ENCODE measurements at places on chromosomes 2 and 18. TPM values are rescaled to one million over a fixed set of nuclear protein-coding genes. Genes with fewer than 3 reads are reported as not detected.

Gene C2orf78
- not detected for total RNA-seq

Gene PCARE
- not detected for total RNA-seq

Gene ADD2
- not detected for total RNA-seq

Gene FBXO36
- total RNA-seq: 2.2 TPM

DNA sequence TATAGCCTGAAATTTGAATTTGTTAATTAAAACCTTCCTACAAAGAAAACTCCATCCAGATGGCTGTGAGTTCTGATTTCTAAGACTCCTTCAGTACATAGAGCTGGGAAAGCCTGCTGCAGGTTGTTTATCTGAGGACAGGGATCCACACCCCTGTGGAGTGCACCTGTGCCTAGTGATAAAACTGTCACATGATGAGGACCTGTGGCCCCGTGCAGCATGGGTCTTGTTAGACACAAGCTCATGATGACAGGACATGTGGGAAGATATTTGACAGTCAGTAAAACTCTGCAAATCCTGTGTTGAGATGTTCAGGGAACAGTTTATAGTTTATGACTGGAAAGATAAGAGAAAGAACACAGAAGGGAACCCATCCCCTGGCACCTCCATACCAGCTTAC is 133.2 kb upstream of the TMEM18 start:
- no peaks in the 10 kb centered on the region for H3K27me3 ChIP-seq
- no peaks in the 10 kb centered on the region for H3K36me3 ChIP-seq
- DNase-seq: no peak
- H3K27ac ChIP-seq: no peak overlapping the region

DNA sequence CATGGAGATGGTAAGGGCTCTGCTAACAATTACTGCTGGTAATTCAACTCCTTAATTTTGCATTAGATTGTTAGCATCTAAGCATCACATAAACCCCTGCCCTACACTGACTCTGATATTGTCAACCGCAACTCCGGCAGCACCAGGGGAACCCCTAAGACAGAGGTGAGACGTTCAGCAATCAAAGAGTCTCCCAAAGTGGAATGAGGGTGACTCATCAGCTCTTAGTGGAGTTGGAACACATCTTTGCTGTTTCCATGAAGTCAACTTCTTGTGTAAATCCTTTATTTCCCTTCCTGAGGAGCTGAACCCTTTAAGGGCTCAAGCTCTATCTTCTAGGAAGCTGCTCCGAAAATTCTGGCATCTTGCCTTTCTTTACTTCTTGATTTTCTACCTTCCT is 52.1 kb downstream of the ABCG8 start:
- H3K27ac ChIP-seq: no peak overlapping the region
- peak; percentile 49 for DNase-seq
- H3K4me1 ChIP-seq: no peaks in the 10 kb centered on the region
- H3K27me3 ChIP-seq: no peaks in the 10 kb centered on the region
- peaks cover 33% of the 10 kb centered on the region for H3K36me3 ChIP-seq
- no peak overlapping the region for H3K4me3 ChIP-seq

Gene TANC1
- total RNA-seq: 12.9 TPM

DNA sequence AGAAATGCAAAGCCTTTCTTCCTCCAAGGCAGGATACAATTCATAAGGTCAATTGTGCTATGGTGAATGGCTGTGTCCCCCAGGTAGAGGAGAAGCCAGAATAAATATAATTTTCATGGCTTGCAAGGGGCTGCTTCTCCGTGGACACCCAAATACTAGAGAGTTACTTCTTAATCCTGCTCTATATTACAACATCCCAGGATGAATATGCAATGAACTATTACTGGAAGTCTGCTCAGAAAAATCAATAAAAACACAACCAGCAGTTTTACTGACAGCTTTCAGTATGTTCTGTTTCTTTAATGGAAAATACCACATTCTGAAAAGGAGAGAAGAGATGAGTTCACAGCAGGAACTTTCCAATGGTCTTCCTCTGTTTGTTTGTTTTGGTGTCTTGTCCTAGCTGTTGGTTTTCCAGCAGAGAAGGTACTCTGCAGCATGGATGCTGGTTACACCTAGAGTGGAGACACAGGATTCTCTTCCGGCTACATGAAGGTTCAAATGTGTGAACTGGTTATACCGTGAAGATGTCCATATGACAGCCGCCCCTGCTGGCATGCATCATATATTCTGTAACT is 213.0 kb downstream of the PID1 start:
- no peaks in the 10 kb centered on the region for H3K4me1 ChIP-seq
- H3K27me3 ChIP-seq: no peaks in the 10 kb centered on the region
- no peaks in the 10 kb centered on the region for H3K36me3 ChIP-seq

DNA sequence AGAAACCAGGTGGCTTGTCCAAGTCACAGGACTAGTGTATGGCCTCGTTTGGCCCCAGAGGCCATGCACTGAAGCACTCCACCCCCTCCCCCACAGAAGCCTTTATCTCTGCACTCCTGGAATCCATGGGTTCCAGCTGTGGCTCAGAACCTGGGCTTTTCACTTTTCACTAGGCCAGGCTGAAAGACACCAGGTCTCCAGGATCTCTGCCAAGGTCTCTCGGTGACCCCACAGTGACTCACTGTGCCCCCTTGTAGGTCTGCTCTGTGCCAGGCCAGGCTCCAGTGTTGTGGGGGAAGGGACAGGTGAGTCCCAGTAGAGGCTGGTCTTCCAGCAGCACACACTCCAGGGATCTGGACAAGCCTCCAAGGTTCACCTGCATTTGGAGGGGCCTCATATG is 31.0 kb upstream of the GLI2 start:
- DNase-seq: no peak
- H3K36me3 ChIP-seq: no peaks in the 10 kb centered on the region
- H3K27ac ChIP-seq: no peak overlapping the region
- peaks cover 4% of the 10 kb centered on the region for H3K4me1 ChIP-seq

Gene PLEKHM3
- total RNA-seq: 8.6 TPM

Gene MAP2
- 0.28 TPM for total RNA-seq

DNA sequence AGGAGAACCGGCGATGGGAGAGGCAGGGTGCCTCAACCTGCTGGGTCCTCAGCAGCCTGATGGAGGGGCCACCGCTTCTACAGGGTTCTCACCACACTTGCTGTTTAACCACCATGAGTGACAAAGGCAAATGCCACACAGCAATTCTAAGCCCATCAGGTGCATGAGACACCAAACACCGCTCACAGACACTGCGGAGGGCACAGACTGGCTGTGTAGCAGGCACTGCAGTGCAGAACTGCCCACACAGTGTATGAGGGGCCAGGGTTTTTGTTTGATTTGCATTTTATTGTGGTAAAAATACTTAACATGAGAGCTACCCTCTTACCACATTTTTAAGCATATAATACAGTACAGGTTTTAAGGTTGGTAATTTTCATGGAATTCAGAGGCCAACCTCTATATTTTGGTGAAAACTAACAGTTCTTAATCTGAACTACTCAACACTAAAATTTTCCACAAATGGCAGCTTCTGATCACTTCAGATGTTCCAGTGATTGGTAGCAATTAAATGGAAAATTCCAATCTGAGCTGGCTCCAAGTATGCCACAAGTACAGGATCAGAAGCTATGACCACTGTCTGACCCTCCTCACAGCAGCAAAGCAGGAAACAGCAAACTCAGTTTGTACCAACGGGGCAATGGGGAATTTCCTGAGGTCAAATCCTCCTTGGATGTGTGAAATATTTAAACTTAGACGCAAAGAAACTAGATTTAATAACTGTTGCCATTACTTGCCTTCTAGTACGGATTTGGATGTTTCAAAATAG is 67.7 kb downstream of the FAM210A start:
- no peaks in the 10 kb centered on the region for H3K27me3 ChIP-seq
- H3K36me3 ChIP-seq: peaks cover 2% of the 10 kb centered on the region

DNA sequence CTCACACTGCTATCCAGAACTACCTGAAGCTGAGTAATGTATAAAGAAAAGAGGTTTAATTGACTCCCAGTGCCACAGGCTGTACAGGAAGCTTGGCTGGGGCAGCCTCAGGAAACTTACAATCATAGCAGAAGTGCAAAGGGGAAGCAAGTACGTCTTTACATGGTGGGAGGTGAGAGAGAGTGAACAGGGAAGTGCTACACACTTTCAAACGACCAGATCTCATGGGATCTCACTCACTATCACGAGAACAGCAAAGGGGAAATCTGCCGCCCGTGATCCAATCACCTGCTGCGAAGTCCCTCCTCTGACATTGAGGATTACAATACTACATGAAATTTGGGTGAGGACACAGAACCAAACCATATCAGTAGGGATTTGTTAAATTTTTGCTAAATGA is 150.4 kb upstream of the NXPH2 start:
- no peaks in the 10 kb centered on the region for H3K4me1 ChIP-seq
- H3K36me3 ChIP-seq: no peaks in the 10 kb centered on the region
- DNase-seq: no peak
- no peak overlapping the region for H3K4me3 ChIP-seq
- no peak overlapping the region for H3K27ac ChIP-seq

DNA sequence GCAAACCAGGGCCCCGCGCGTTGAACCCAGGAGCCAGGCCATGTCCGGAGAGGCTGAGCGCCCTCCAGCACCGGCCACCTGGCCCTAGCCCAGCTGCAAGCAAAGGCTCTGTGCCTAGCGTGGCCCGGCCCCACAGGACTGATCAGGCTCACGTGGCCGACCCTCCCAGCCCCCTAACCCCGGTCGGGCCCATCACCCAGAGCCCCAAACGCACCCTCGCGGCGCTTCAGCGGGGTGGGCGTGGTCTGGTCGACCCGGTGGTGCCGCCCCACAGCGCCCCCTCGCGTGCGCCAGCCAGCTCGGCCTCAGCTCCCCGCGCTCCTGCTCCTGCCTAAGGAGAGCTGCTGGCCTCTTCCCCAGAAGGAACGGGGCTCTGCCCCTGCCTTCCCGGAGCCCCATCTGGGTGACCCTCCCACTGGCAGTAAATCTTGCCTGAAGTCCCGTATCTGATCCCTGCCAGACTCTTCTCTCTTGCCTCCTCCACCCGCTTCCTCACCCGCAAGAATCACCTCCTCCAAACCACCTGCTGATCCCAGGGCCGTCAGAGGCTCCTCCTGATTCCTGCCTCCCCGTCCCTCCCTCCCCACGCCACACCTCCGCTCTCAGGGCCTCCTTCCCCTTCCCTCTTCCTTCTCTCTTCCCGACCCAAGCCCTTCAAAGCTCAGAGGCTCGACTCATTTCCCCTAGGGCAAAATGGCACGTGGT is 12.3 kb upstream of the TEX51 start:
- H3K27ac ChIP-seq: no peak overlapping the region
- no peaks in the 10 kb centered on the region for H3K36me3 ChIP-seq
- DNase-seq: peak; percentile 22
- no peaks in the 10 kb centered on the region for H3K4me1 ChIP-seq
- H3K27me3 ChIP-seq: peaks cover 12% of the 10 kb centered on the region

DNA sequence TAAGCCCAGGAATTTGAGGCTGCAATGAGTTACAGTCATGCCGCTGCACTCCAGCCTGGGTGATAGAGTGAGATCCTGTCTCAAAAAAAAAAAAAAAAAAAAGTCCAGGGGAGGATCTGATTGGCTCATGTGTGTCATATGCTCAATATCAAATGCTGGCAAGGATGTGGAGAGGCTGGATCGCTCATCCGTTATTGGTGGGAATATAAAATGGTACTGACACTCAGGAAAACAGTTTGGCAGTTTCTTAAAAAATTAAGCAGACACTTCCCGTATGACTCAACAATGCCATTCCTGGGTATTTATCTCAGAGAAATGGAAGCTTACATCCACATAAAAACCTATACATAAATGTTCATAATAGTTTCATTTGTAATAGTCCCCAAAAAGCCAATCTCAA is 68.9 kb downstream of the MEX3C start:
- no peaks in the 10 kb centered on the region for H3K4me1 ChIP-seq
- no peaks in the 10 kb centered on the region for H3K36me3 ChIP-seq
- no peak for DNase-seq

GRCh38 chr2:204072443-204073324 is 136.1 kb downstream of the ICOS start:
- H3K27ac ChIP-seq: no peak overlapping the region
- no peak for DNase-seq
- no peaks in the 10 kb centered on the region for H3K4me1 ChIP-seq

GRCh38 chr18:74896390-74896991 is 298.8 kb downstream of the ZNF407 start:
- peaks cover 7% of the 10 kb centered on the region for H3K4me1 ChIP-seq
- DNase-seq: peak; percentile 12
- H3K4me3 ChIP-seq: no peak overlapping the region
- H3K27me3 ChIP-seq: no peaks in the 10 kb centered on the region
- H3K36me3 ChIP-seq: peaks cover 1% of the 10 kb centered on the region

GRCh38 chr2:100425107-100425506 is 7.6 kb upstream of the CHST10 start:
- H3K27ac ChIP-seq: no peak overlapping the region
- DNase-seq: no peak
- no peaks in the 10 kb centered on the region for H3K4me1 ChIP-seq
- no peak overlapping the region for H3K4me3 ChIP-seq
- H3K27me3 ChIP-seq: peaks cover 22% of the 10 kb centered on the region

- no peaks in the 10 kb centered on the region for H3K4me1 ChIP-seq
- H3K36me3 ChIP-seq: no peaks in the 10 kb centered on the region
- no peak for DNase-seq
- H3K4me3 ChIP-seq: no peak overlapping the region
Observed at GRCh38 chr2:167015806-167016205, 127.5 kb downstream of the XIRP2 start.

DNA sequence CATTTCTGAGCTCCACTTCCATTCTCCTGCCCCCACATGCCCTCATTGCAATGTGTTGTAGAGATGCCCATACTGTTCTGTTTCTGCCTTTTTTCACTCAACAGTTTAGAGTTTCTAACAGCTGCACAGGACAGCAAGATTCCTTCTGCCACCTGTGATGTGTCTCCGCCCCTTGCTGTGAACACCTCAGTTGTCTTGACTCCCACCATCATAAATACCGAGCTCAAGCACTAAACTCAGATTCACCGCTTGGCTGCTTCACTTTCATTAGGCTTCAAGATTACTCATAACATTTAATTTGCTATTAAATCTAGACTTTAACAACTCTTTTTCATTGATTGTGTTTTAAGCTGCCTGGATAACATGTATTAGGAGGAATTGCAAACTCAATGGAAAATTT is 141.0 kb downstream of the MAP2 start:
- H3K27me3 ChIP-seq: no peaks in the 10 kb centered on the region
- no peak overlapping the region for H3K27ac ChIP-seq
- no peak for DNase-seq
- no peaks in the 10 kb centered on the region for H3K36me3 ChIP-seq
- H3K4me3 ChIP-seq: no peak overlapping the region
- H3K4me1 ChIP-seq: no peaks in the 10 kb centered on the region

Gene FNDC4
- 7.3 TPM for total RNA-seq

DNA sequence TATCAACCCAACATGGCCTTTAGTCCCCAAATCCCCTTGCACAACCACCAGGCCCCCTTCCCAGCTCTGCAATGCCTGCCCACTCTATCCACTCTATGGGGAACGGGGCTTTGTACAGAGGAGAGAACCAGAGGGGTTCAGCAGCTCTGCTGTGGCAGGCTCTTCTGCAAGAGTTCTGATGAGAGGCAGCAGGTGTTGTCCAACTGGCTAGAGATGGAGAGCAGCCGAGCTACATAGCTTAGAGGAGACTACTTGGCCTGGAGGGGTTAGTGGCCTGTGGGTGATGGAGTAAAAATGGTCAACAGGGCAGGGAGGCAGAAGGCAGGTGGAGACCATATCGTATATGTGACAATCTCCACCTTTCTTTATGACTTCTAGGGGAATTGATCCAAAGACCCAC is 103.0 kb downstream of the QPCT start:
- H3K27me3 ChIP-seq: no peaks in the 10 kb centered on the region
- peaks cover 2% of the 10 kb centered on the region for H3K4me1 ChIP-seq
- H3K27ac ChIP-seq: no peak overlapping the region
- no peak for DNase-seq

GRCh38 chr2:70978341-70979179 is at the start of gene ANKRD53:
ANKRD53 (plus strand) TSS chr2:70978630; CDS start chr2:70978646, 16 bp downstream.
- H3K27me3 ChIP-seq: no peaks in the 10 kb centered on the region
- H3K27ac ChIP-seq: peak within 1 kb of the TSS; percentile 48
- H3K4me3 ChIP-seq: peak within 1 kb of the TSS; percentile 70
- no peak for DNase-seq
- peaks cover 5% of the 10 kb centered on the region for H3K4me1 ChIP-seq

Gene EHD3
- 39.8 TPM for total RNA-seq

Gene TSPYL6
- total RNA-seq: not detected
